ENCODE measurements at places on chromosomes 2 and 18.

- no peak for DNase-seq
Measured at GRCh38 chr2:207510148-207510547, 19.6 kb upstream of the CREB1 start.

DNA sequence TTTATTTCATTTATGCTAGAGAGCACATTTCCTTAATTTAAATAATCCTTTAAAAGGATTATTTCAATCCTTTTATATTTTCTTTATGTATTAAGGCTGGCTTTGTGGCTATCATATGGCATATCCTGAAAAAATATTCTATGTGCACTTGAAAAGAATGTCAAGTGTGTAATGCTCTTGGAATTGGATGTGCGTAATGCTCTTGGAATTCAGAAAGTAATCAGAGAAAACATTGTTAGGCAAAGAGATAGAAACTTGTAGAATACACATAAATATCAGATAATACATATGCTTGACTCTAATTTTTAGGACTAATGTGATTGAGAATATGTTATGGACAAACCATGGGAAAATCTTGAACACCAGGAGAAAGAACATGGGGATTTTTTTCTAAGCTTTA, 197.5 kb upstream of the COL3A1 start:
- no peak for DNase-seq

DNA sequence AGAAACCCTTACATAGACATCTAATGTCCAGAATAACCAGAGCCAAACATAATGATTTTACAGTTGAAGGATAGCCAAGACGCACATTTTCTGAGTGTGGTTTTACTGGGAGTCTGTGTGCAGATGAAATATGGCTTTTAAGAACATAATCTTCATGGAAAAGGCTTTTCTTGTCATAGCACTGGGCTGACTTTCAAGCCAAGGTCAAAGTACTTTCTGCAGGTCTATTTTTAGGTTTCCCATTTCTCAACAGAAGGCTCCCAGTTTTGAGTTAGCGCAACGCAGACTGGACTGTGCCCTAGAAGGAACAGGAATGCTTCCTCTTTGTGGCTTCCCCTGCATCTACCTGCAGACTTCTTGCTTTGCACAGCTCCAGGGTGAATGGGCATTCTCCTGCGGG, 92.3 kb upstream of the UPP2 start:
- no peak for DNase-seq

- DNase-seq = no peak
Measured at GRCh38 chr2:38147333-38148121, 71.6 kb upstream of the CYP1B1 start.

DNA sequence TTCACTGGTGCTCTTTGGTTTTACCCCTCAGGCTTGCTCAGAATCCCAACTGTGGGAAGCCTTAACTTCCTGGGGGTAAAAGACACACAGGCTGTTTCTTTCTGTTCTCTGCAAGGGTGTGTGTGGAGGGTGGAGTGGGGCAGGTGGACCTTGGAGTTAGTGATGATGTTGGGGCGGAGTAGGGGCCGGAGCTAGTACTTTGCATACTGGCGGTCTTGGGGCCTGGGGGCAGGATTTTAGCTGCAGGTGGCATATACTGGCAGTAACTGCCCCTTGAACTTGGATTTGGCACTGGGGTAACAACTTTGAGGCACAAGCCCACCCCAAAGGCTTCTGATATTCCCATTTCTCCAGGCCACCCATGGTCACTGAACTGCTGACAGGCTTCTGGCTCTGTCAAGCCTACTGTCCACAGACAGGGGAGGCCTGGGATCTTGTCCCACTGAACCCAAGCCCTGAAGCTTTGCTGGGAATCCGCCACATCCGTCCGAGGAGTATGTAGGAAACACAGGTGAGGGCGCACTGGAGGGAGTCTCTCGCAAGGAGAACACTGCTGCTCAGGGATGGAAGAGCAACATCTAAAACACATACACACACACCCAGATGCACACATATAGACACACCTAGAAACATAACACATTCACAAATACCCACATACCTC, 258.9 kb downstream of the DYSF start:
- no peak for DNase-seq

GRCh38 chr2:79619976-79620375, 107.1 kb downstream of the CTNNA2 start:
- no peak for DNase-seq

GRCh38 chr2:38494394-38494793, 108.3 kb downstream of the HNRNPLL start:
- DNase-seq = no peak

DNA sequence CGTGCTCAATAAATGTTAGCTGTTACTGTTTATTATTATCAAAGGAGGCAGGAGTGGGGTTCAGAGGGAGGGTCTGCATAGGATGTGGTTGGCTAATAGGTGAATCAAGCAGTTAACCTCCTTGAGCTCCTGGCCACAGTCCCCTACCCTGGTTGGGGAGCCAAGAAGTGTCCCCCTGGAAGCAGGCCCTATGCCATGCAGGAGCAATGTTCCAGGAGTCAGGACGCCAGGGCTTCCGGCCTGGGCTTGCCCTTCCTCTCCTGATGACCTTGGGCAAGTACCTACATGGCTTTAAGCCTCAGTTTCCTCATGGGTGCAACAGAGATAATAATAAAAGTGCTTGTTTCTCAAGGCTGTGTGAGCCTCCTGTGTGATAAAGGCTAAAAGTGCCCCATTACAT, 84.9 kb downstream of the DYSF start:
- DNase-seq = no peak

DNA sequence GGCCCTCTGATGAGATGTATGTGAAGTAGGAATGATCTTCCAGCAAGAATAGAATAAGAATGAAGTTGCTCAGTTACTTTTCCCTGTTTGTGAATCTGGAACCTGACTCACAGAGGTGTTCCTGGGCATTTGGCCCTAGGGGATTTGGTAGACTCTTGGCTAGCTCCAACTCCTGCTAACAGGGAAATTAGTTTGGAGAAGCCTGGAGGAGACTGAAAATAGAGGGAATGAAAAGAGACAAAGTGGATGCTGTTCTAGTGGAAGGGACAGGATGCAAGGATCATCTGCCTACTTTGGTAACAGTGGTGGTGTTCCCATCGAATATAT, 19.6 kb downstream of the TMEM17 start:
- DNase-seq = no peak

GRCh38 chr2:200399046-200399445, 92.6 kb downstream of the SPATS2L start:
- DNase-seq = no peak

DNA sequence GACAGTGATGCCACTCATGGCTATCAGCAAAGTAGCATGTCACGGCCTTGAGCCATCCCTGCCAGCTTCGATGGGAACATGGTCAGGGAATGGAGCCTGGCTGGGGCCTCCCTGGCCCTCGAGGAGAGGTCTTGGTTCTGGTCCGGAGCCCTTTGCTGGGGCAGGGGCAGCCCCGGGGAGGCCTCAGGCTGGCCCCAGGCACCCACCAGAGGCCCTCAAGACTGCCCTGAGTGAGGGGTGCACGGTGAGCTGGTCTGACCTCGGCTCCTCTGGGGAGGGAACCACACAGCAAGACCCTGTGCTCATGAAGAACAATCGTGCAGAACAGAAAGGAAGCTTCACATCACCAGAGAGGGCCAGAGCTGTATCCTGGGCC, 75.2 kb upstream of the OTOS start:
- no peak for DNase-seq

GRCh38 chr2:208183526-208183925, 6.3 kb downstream of the C2orf80 start:
- no peak for DNase-seq

GRCh38 chr2:31107591-31108300, 30.5 kb downstream of the GALNT14 start:
- DNase-seq = no peak

GRCh38 chr18:67467188-67467587, 49.3 kb downstream of the DSEL start:
- no peak for DNase-seq

- no peak for DNase-seq
Measured at GRCh38 chr2:59935005-59935404, 618.4 kb downstream of the BCL11A start.

DNA sequence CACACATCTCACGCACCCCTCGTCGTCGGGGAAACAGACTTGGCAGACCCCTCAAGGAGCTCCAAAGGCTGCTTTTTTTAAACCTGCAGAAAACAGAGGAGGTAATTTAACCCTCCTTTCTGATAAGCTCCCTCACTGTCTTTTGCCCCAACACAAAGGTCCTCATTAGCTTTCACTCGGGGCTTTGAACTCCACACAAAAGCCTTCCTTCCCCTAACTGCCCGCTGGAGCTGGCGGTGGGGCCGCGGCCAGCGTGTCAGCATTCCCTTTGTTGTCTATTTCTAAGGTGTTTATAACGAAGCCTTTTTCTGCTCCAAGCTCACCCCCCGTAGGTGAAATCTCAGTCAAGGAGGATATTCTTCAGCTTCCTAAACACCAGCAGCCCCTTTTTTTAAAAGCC, 43.5 kb upstream of the ID2 start:
- no peak for DNase-seq

GRCh38 chr2:227653419-227653818, 13.2 kb upstream of the SCYGR5 start:
- DNase-seq = no peak

- DNase-seq = no peak
Measured at GRCh38 chr2:155975734-155976133, 356.8 kb downstream of the NR4A2 start.

GRCh38 chr18:35971661-35972196, 750 bp upstream of the RMP24 start:
- no peak for DNase-seq

DNA sequence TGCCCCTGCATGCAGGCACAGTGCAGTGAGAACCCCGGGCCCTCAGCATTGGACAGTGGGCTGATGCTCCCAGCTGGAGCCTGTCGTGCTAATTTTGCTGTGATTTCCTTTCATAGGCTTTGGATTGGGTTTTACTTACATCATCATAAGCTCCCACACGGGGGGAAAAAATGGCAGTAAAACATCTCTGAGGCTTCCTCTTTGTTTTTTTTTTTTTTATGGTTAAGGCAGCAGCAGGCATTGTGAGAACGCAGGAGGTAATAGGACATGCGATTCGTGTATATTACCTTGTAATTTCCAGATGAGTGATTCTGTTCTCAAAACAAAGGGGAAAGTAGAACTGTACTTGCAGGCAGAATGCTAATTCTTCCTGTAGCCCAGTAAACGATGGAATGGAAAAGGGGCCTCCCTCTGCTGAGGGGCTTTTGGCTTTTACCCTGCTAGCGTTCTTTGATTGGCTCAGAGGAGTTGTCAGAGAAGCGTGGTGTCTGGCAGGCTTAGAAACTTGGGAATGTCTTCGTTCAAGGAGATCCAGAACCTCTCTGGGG, 89.7 kb downstream of the NPAS2 start:
- DNase-seq = no peak

- peak; percentile 88 for DNase-seq
Measured at GRCh38 chr2:239267288-239267951, 133.4 kb downstream of the HDAC4 start.

- no peak for DNase-seq
Measured at GRCh38 chr2:129175051-129175450, 804.4 kb upstream of the RAB6C start.

- DNase-seq = no peak
Measured at GRCh38 chr2:167100506-167100905, 212.2 kb downstream of the XIRP2 start.

GRCh38 chr2:176638167-176639015, 369.1 kb downstream of the MTX2 start:
- DNase-seq = no peak

- no peak for DNase-seq
Measured at GRCh38 chr2:224518806-224519580, 66.2 kb downstream of the CUL3 start.

DNA sequence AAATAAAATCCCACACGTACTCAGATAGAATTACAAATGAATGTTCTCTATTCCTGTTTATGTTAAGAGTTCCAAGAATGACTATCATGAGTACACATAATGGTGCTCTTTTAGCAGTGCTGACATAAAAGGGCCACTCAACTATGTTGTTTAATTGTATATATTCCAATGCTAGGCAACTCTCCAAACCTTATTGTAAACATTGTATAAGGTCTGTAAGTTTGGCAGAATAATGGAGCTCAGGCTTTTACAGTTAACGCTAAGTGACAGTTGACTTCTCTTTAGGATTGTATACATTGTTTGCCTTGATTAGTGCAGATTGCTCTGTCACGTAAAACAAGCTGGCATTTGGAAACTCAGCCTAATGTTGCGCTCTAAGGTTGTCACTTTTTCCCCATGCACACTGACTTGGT, 20.8 kb downstream of the RBMS1 start:
- no peak for DNase-seq

DNA sequence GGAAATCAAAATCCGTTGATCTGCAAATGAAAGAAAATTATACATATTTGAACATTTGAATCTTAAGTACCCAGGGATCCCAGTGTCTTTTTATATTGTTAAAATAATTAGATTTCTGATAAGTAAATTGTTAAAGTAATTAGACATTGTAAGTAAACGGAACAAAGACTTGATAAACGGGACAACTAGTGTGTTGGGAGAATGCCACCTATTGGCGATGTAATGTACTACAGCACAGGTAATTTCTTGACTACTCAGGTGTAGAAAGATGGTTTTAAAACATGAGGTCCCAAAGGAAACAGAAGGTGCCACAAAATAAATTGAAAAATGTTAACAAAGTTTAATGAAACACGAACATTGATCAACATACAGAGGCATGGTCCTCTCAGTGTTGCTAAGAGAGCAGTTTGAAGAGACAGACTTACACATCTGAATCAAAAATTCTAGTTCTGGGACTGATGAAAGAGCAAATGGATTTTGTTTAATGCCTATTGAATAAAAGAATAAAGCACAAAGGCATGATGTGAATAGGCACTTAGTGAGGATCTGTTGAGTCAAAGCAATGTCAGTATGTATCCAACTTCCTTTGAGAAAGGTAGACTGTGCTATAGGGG, 103.4 kb upstream of the RASGRP3 start:
- no peak for DNase-seq

GRCh38 chr18:26233208-26233607, 7.0 kb downstream of the TAF4B start:
- no peak for DNase-seq

GRCh38 chr2:106195981-106196380, 1.9 kb upstream of the UXS1 start:
- no peak for DNase-seq

- no peak for DNase-seq
Measured at GRCh38 chr18:76055578-76055977, 439.5 kb downstream of the ZNF516 start.

DNA sequence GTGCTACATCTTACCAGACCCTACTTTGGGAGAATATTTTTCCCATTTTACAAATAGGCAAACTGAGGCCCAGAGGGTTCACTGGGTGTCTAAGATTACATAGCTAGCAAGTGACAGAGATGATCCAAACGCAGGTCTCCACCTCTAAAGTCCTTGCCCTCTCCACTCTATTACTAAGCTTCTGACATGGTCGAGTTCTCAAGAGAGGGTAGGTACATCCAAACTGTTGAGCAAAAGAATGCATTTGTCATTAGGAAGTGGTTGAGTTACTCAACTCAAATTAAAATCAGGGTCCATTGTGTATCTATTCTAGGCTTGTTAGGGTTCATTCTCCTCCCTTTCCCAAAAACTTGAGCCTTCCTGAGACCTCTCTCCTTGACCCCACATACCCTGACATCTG, 680.6 kb upstream of the FANCL start:
- DNase-seq = no peak

GRCh38 chr2:233426619-233427342, 72.5 kb downstream of the DGKD start:
- DNase-seq = no peak

GRCh38 chr18:47901624-47902362, 28.7 kb downstream of the SMAD2 start:
- no peak for DNase-seq

GRCh38 chr2:109331081-109331480, 202.1 kb downstream of the SH3RF3 start:
- DNase-seq = no peak

- DNase-seq = no peak
Measured at GRCh38 chr2:12554224-12555011, 162.3 kb upstream of the TRIB2 start.
